ENCODE measurements at places on chromosomes 2 and 18.
A peak's percentile ranks its signal among the peaks of the same experiment; 100 is the strongest.

DNA sequence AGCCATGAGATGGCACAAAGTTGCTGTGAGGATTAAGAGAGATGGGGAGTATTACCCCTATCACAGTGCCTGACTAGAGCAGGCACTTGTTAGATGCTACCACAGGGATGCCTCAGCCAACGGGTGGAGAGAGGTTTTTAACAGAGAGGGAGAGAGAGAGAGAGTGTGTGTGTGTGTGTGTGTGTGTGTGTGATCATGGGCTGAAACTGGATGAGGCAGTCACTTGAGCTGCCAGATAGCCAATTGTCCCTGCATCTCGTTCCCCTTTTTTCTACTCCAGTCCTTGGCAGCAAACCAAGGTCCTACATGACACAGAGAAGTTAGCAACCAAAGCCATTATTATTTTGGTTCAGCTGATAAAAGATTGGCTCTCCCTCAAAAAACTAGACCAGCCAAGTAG lies 3.0 kb downstream of the CD8A start:
- no peak for DNase-seq

DNA sequence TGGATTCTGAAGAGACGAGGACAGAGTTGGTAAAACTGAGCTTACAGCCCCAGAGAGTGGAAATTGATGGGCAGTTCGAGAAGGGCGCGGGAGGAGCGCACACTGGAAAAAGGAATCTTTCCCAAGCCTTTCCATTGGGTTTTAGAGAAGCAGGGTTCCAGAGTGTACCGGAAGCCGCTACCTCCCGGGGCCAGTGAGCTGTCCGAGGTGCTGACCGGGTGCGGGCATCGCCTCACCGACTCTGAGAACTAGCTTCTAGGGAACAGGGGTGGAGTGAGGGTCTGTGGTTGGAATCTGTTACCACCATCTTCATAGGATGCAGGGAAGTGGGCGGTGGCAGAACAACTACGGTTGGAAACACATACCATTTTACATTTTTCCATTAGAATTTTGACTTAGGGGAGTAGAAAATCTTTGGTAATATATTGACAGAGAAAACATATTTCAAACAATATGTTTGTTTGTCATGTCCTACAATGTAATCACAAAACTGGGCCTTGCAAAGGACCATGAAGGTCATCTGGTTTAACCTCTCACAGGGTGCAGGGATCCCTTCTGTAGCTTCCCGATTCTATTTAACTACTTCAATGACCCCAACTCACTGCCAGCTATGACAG lies 724 bp downstream of the NMS start:
- DNase-seq = peak; percentile 75

DNA sequence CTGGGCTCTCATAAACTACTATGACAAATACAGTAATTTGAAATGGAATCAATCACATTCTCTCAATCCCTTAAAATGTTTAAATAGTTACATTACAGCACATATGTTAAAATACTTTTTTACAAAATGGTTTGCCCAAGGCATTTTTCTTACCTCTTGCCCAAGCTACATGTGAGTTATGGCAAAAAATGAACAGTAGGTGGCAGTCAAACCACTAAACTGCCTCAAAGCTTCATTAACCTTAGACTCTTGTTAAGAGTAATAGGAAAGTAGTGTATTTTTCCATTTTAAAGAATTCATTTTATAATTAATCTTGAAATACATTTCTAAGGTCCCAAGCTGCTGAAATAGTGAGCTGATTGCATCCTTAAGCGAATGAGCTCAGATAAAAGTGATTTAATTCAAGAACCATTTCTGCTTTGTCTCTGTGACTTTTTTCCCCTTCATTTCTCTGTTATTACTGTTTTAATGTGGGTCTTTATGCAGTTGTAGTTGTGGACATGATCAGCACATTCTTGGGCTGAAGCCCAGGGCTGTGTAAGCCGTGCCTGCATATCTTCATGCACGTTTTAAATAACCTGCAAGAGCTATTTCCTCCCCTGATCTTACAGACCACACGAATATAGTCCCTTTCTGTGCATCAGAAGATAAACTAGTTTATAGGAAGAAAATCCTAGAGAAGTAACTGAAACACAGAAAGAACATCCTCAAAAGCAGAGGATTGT lies 311.8 kb downstream of the LNPK start:
- no peak for DNase-seq

DNA sequence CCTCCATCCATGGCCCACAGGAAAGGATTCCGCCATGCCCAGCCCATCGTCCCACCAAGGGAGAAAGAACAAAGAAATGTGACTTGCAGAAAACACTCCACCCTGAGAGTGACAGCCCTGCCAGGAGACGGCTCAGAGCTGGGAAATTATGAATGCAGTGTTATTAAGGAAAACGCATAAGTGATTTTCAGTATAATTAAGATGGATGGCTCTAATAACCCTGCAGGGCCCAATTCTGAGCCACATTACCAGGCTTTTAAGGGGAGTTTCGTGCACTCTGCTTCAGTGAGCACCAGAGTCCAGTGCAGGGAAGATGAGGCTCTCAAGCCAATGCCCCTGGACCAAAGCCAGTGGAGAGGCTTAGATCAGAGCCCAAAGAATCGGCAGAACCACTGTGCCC lies 10.6 kb upstream of the TEX51 start:
- DNase-seq = no peak
